Pulmonary artery endothelial cell (primary cell): ENCODE measurements at places on chromosomes 13 and 19.

DNA sequence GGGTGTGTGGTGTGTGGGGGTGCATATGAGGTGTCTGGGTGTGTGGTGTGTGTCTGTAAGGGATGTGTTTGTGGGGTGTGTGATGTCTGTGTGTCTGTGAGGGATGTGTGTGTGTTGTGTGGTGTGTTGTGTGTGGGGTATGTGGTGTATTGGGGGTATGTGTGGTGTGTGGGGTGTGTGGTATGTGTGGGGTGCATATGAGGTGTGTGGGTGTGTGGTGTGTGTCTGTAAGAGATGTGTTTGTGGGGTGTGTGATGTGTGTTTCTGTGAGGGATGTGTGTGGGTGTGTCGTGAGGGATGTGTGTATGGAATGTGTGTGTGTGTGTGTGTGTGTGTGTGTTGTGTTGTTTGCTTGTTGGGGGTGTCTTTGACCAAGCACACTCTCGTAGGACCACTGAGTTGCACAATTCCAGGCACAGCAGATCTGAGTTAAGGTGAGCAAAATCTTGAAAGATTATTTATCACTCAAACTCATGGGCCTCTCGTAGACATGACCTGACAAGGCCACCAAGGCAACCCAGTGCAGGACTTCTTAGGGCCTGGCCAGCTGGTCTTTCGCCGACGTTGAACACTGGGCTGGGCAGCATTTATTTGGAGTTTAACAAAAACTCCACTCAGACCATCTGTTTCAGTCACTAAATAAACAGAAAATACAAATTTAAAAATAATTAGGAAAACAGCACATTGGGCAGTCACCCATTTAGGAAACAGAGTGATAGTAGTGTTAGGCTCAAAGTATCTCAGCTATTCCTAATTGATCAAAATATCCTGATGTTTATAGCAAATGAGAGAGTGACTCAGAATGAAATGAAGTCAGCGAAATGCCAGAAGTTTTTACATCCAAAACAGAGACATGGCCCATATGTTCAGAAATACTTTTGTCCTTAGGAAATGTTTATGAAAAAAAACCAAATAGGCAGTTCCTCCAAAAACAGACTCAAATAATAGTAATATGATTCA, 301.1 kb downstream of the FGF9 start:
- no peak for DNase-seq

- no peak for DNase-seq
Observed at GRCh38 chr19:5093297-5093928, 124.5 kb downstream of the KDM4B start.

- DNase-seq, result no peak
Observed at GRCh38 chr13:42102961-42103865, 54.8 kb downstream of the DGKH start.

- DNase-seq, result no peak
Observed at GRCh38 chr19:34308381-34309367, 54.3 kb downstream of the GARRE1 start.

GRCh38 chr19:56193981-56194640, 3.5 kb downstream of the ZSCAN5B start:
- no peak for DNase-seq

DNA sequence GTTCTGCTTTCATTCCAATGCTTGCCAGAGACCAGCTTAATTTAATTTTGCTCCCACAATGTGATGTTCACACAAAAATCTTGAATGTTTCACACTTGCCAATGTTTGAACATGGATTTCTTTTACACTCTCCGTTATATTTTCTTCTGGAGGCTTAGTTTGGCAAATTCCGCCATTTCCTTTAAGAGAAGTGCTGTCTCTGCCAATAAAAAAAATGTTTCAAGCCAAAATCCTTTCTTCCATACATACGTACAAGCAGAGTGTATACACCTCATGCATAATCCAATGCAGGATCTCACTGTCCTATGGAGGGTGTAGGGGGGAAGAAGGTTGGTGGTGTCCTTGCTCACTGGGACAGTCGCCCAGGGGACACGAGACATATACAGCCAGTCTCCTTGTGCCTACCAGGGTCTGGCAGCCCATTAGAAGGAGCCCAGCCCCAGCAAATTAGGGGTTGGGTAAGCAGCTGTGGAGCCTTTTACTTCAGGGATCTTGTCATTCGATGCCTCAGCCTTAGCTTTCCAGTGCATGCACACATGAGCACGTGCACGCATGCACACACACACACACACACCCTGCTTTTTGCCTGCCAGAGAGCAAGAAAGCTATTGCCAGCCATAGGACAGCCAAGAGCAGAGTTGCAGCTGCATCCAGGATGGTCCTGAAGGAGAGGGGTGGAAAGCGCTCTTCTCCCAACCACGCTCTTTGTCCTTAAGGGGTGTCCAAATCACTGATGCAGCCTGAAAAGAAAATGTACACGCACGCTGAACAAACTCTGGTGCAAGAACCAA, 208.3 kb downstream of the FOXO1 start:
- no peak for DNase-seq

- no peak for DNase-seq
Observed at GRCh38 chr13:66338542-66338941, 891.6 kb downstream of the PCDH9 start.

DNA sequence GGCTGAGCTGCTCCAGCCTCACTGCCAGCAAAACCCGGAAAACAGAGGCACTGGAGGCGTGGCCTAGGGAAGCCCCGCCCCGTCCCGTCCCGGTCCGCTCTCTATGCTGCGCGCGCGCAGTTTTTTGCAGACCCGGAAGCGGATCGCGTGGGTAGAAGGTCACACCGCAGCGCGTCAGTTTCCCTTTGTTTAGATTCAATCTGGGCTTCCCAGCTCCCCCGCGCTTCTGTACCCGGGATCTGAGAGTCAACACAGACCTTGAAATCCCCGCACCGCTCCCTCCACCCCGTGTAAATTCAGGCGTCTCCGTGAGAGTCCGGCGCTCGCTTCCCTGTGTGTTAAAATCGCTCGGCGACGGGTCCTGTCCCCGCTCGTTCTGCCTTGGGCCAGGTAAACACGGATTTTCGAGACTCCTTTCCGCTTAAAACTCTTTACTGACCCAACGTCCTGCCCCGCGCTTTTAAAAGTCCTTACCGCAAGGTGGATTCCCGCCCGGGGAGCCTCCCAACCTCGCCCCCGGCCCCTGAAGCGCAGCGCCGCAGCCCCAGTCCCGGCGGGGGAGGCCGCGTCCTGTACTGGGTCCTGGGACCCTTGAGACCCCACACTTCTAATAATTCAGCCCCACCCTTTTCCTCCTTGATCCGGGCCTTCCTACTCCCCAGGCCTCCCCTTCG, at the start of gene ZNF610:
ZNF610 (plus strand) TSS at position 127 of the 674 bp plus-strand sequence. CDS start 12,930 bp downstream, outside the sequence.
- peak; percentile 54 for DNase-seq

GRCh38 chr13:42215578-42216421, 56.2 kb upstream of the AKAP11 start:
- DNase-seq, result peak; percentile 4

- DNase-seq, result no peak
Observed at GRCh38 chr13:51113969-51114368, 2.9 kb upstream of the C13orf42 start.

DNA sequence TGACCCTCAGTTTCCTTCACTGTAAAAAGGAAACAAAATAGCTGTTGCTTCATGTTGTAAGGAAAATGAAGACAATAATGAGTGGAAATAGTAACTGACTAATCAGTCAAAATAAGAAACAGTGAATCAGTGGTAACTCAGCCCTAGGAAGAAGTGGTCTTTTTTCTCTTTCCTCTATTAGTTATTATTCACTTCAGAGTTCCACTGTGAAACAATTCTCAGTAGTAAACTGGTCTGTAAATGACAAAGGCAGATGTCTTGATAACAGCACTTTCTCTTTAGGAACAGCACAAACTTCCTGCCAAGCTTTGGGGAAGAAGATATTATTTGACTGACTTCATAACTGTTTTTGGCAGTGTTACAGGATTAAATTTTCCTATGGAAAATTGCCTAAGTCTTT, 600.5 kb upstream of the KLHL1 start:
- no peak for DNase-seq

- DNase-seq, result no peak
Observed at GRCh38 chr13:48400090-48400694, 12.7 kb downstream of the LPAR6 start.

DNA sequence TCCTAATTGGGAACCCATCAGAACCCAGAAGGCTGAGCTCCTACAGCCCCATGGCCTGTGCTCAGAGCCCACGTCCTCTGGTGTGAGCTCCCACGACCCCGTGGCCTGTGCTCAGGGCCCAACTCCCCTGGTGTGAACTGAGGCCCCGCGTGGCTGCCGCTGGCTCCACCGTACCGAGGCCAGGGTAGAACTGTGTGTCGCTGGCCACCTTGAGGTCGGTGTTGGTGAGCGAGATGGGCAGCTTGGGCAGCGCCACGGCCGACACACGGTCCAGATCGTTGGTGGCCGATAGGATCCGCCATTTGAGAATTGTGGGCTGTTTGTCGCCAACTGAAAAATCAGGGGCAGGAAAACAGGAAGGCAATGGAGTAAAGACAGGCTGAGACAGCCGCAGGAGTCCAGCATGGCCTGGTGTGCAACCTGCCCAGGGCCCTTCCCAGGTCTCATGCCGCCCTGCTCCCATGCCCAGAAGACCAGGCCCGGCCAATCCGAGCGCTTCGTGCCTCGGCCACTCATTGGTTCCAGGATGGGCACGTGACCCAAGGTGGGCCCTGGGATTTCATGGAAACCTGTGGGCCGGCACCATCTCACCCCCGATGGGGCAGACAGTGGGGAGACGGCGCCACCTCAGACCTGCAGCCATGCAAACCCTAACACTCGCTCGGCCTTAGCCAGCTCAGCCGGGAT, 11.5 kb downstream of the MED16 start:
- no peak for DNase-seq

GRCh38 chr19:6768236-6768785, 1.1 kb upstream of the SH2D3A start:
- no peak for DNase-seq

GRCh38 chr13:56718791-56719190, 421.9 kb upstream of the PRR20A start:
- peak; percentile 47 for DNase-seq

DNA sequence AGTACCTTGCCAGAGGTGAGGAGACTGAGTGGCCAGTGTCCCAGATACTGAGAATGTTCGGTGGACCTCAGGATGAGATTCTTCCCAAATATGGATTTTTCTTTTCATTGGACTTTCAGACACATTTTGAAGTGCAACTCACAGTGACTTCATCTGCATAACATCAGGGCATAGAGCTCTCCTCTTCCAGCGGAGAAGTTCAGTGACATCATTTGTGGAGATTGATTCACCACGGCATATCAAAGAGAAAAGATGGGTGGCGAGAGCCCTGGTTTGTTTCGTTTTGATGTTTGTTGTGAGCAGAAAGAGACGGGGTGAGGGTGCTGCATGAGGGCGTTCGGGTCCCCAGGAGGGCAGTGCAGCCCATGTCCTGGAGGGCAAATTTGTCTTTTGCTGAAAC, 120.1 kb upstream of the GPR12 start:
- no peak for DNase-seq

GRCh38 chr19:43318796-43319314, 34.6 kb upstream of the CD177 start:
- DNase-seq, result no peak

DNA sequence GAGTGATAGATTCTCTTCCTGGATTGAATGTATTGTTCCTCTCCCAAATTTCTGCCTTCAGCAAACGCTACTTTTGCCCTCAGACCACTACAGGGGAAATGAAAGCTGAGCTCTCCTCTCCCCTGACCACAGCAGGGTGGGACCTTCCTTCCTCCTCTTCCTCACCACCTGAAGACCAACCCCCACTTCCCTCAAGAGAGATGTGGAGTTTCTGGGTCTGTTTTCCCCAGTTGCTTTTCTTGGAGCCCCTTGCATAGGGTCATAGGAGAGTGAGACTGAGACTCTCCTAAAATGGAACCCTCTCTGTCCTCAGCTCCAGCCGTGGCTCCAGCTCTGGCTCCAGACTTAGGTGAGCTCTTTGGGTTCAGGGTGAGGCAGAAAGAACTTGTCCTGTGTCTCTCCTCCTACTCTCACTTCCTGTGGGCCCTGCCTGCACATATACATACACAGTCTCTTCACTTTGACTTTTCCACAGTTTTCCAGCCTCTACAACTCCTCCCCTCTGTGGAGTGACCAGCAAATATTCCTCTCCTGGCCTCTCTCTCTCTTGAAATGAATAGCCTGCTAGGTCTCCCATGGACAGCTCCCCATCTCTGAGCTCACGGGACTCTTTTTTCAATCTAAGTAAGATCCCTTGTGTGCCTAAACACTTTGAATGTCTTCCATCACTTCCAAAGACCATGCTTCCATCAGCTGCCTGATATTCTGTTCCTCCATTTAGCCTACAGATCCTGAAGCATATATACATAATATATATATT, 19.2 kb upstream of the ZNF175 start:
- no peak for DNase-seq

DNA sequence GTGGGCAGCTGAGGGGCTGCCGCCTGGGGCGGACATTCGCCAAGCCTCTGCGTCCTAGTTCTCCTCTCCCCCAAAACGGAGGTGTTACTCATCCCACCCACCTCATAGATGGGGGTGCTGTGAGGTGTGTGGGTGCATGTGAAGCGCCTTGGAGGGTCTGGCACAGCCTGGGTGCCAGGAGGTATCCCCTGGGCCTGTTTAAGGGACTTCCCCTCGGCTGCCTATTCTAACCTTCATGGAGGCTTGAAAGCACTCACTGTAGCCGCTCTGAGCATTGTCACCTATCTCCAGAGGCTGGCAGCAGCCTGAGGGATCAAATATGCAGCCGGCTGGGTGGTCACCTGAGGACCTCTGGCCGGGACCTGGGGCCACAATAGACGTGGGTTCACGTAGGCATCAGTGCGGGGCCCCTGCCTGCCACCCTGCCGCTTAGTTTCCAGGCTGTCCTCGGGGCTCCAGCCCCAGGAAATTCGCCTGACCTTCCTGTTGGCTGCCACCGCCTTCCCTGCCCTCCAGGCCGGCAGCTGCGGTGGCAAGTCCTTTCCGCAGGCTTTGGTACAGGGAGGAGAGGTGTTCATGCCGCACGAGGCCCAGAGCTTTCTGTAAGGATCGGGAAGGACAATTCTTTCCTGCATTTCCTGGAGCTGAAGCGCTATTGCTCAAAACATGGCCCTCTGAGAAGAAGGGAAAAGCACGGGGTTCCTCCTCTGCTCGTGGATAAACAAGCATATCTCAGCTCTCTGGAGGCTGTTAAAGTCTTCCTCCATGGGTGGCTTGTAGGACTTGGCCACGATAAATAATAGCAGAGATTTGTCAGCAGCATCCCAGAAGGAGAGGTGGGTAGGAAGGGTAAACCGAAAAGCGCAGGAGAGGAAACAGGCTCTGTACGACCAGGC, 4.6 kb downstream of the COL4A2 start:
- DNase-seq, result no peak

DNA sequence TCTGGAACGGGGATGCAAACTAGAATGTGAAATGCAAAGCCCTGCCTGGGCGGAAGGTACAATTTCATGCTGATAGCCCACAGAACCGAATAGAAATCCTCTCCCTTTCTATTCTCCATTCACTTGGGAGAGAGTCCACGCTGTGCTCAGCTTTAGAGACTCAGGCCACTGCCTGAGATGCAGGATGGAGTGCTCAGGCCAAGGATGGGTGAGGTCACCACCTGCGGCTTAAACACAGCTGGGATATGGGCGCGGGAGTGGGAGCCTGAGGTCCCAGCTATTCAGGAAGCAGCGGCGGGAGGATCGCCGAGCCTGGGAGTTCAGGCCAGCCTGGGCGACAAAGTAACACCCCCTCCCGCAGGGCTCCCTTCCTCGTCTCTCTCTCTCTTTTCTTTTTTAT, 446 bp upstream of the ZNF83 start:
- peak; percentile 5 for DNase-seq
